PC-3 (cell line): ENCODE measurements at places on chromosomes 3 and 15. TPM values are rescaled to one million over a fixed set of nuclear protein-coding genes. Genes with fewer than 3 reads are reported as not detected.

Gene CLRN1
- total RNA-seq, result not detected in 2 replicates

Gene MAP1A
- total RNA-seq, result 1.0 and 1.8 TPM in 2 replicates

Gene EXD1
- not detected in 2 replicates for total RNA-seq

Gene CASR
- not detected in 2 replicates for total RNA-seq

- peak; percentile 53 for DNase-seq
These were observed at the start of gene GASK1A for GRCh38 chr3:42979044-42979972. GASK1A (plus strand) TSS chr3:42979311; CDS start chr3:42979643, 332 bp downstream.

- no peak for DNase-seq
These were observed 43.7 kb downstream of the EFCAB12 start for GRCh38 chr3:129384594-129385323.

DNA sequence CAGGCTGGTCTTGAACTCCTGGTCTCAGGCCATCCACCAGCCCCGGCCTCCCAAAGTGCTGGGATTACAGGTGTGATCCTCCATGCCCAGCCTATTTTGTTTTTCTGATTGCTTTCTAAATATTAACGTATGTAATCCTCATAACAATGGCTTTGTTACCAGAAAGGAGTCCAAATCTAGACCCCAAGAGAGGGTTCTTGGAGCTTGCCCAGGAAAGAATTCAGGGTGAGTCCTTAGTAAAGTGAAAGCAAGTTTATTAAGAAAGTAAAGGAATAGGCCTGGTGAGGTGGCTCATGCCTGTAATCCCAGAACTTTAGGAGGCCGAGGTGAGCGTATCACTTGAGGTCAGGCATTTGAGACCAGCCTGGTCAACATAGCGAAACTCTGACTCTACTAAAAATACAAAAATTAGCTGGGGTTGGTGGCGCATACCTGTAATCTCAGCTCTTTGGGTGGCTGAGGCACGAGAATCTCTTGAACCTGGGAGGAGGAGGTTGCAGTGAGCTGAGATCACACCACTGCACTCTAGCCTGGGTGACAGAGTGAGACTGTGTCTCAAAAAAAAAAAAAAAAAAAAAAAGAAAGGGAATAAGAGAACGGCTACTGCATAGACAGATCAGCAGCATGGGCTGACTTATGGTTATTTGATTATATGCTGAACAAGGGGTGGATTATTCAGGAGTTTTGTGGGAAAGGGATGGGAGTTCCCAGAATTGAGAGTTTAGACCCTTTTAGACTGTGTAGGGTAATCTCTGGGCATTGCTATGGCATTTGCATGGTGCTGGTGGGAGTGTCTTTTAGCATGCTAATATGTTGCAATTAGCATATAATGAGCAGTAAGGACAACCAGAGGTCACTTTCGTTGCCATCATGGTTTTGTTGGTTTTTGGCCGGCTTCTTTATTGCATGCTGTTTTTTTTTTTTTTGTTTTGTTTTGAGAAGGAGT, 36.1 kb downstream of the TYRO3 start:
- no peak for DNase-seq

- DNase-seq, result no peak
These were observed 34.7 kb upstream of the RBP1 start for GRCh38 chr3:139574026-139574947.

DNA sequence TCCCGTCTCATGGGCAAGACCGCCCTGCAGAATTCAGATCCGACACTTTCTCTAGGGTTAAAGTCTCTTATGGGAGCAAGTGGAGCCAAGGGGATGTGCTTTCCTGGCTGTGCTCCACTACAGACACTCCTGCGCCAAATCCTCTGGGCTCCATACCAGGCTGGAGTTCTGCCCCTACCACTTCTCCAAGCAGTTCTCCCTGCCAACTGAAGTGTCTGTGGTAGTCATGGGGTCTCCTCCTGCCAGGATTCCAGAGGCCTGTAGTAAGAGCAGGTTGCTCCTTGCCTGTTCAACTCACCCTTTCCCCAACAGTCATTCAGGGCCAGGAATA, 403.2 kb downstream of the GRM7 start:
- no peak for DNase-seq

GRCh38 chr3:116165135-116165534, 280.2 kb downstream of the LSAMP start:
- DNase-seq, result no peak

DNA sequence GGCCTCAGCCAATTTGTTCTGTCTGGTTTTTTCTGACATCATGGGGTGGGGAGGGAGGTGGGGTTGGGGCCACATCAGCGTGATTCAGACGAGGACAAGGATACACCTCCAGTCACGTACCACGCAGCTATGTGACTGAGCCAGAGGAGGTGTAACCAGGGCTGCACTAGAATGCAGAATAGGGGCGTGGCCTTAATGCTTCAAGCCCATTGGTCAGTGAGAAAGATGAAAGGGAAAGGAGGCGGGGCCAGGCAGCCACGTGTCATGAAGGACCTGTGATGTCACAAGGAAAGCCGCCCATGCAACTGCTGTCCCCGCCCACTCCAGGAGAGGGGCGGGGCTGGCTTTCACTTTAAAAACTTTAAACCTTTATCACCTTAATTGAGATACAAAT, at the start of gene GOLGA6L2:
TSS of gene GOLGA6L2 (minus strand) at position 137 of the 394 bp plus-strand sequence. CDS start at position 75, 62 bp downstream.
- DNase-seq, result peak; percentile 25

- no peak for DNase-seq
These were observed 23.1 kb downstream of the SYN2 start for GRCh38 chr3:12027184-12027846.

DNA sequence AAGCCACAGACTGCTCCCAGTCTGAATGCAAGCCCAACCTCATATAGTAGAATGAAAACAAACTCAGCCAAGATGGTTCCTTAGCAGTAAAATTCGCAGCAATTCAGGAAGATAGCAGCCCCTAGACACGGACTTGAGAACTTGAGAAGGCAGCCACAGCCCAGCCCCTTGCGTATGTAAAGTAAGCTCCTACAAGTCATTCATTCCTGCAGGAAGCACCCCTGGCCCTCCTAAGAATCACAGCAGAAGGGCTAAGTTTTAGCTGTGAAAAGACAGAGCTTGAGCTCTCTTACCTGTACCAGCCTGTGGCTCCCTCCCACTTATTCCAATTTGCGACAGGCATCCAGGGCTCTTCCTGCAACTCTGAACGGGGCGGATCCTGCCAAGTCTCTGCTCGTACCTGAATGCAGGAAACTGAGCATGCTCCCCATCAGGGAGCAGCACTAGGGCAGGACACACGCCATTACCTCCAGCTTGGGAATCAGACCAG, 136.4 kb downstream of the MAGI1 start:
- DNase-seq, result no peak
